ENCODE measurements at places on chromosomes 11 and 22. TPM values are rescaled to one million over a fixed set of nuclear protein-coding genes. Genes with fewer than 3 reads are reported as not detected.

PGA5 gene
- not detected for total RNA-seq

AGBL2 gene
- total RNA-seq, result 0.42 TPM

TH gene
- total RNA-seq, result not detected

CASP5 gene
- total RNA-seq, result not detected

OR8K3 gene
- total RNA-seq, result not detected

All from Daoy (cell line).